ENCODE measurements at places on chromosomes 12 and 14.
A peak's percentile ranks its signal among the peaks of the same experiment; 100 is the strongest.

- no peak for DNase-seq
Observed at GRCh38 chr12:70197345-70197744, 45.9 kb upstream of the CNOT2 start.

- DNase-seq = no peak
Observed at GRCh38 chr14:98137131-98138025, 1134.6 kb downstream of the BCL11B start.

DNA sequence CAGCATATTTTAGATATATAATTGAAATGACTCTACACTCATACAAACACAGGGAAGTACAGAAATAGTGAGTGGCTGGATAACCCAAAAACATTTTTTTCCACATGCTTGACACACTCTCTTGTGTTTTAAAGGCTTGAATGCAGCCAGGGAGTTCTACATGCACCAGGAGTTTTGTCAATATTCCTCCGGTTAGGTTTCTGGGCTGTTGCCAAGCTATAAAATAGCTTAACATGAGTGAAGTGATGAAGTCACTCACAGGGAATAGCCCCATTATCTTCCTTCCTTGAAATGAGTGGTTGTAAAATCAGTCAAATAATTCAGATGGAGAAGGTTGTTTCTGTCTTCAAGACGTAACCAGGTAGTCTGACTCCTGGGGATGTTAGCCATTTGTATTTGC, 582.7 kb downstream of the SLC6A15 start:
- DNase-seq = no peak

DNA sequence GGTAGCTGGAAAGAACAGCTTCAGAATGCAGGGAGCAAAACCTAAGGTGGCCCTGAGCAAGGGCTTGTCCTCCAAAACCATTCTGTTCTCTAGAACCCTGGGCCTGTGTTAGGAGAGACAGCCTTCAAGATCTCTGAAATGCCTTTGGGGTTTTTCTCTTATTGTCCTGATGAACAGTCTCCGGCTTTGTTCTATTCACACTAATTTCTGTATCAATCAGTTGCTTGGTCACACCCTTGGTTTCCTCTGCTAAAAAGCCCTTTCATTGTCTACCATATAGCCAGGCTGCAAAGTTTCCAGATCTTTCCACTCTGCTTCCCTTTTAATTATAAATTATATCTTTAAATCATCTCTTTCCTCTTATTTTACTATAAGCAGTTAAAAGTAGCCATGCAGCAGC, 219.9 kb upstream of the ARID2 start:
- DNase-seq = no peak

DNA sequence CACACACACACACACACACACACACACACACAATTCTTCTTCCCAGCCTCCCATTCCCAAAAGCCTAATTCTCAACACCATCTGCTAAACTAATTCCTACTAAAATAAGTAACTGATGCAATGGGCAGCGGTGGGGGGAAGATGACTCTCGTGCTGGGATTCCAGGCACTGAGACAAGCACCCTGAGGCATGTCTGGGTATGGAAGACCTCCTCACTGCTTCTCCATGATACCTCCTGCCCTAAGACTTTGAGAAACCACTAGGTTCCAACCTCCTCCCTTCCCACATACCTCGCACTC, 789 bp upstream of the VWF start:
- DNase-seq = no peak

- DNase-seq = no peak
Observed at GRCh38 chr12:5246196-5246595, 185.7 kb upstream of the NTF3 start.

DNA sequence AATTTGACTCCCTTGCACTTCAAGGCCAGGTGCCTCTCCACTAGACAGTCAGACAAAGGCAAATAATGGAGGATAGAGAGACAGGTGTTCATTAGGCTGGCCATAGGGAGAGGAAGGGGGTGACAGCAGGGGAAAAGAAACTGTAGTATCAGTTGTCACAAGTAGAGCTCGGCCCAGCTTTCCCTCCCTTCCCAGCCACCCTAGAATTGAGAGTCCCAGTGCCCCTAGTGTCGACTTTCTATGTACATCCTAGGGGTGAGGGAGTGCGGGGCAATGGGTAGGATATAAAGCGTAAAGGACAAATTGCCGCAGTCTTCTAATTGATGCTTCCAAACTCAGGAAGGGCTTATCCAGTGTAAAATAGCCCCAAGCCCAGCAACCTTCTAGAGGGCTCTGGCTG, 39.0 kb downstream of the BAZ2A start:
- no peak for DNase-seq

- DNase-seq = no peak
Observed at GRCh38 chr12:131171029-131171428, 217.3 kb downstream of the ADGRD1 start.

DNA sequence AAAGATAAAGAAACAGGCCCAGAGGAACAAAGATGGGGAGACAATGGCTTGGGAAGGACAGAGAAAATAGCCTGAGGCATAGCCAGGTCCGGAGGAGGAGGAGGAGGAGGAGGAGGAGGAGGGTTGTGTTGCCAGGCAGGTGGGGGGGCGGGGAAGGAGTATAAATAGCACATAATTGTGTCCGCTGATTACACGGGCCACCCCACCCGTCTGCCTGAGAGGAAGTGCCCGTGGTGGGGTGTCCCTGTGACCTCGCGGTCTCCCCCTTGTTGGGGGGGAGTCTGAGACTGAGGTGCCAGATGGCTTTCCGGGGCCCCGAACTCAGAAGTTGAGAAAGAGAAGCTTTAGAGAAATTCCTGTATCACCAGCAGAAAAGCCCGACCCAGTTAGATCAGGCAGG, 1.9 kb upstream of the SP7 start:
- DNase-seq = no peak

- DNase-seq = peak; percentile 5
Observed at GRCh38 chr14:86221755-86222154, 691.8 kb downstream of the FLRT2 start.

DNA sequence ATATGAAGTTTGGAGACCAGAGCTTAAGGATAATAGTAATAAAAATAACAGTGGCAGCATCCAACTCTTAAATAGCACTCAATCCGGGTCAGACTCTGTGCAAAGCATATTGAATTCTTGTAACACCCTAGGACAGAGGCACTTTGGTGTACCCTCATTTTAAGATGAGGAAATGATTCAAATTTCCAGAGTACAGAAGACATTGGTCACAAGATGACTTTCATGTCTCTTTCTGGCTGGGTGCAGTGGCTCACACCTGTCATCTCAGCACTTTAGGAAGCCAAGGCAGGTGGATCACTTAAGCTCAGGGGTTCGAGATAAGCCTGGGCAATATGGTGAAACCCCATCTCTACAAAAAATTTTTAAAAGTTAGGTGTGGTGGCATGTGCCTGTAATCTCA, 235.8 kb downstream of the SLC15A4 start:
- no peak for DNase-seq

- no peak for DNase-seq
Observed at GRCh38 chr12:7376196-7376595, 67.8 kb downstream of the CD163L1 start.

GRCh38 chr12:57939291-57939690, 2.1 kb upstream of the ATP23 start:
- DNase-seq = no peak

DNA sequence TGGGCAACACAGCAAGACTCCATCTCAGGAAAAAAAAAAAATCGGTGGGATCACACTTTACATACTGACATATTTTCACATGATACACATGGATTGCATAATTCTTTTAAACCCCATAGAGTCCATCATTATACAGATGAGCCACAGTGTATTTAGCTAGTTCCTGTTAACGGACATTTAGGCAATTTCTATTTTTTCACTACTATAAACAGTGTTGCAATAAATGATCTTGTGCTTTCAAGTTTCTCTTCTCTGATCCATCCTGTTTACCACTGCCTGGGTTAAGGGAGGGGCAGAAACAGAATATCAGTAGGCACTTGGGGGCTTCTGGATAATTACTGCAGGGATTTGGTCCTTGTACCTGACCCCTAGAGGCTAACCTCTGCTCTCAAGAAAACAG, 43.4 kb upstream of the SPTLC2 start:
- no peak for DNase-seq

- peak; percentile 62 for DNase-seq
Observed at GRCh38 chr14:105199093-105199492, 18.0 kb upstream of the NUDT14 start.

DNA sequence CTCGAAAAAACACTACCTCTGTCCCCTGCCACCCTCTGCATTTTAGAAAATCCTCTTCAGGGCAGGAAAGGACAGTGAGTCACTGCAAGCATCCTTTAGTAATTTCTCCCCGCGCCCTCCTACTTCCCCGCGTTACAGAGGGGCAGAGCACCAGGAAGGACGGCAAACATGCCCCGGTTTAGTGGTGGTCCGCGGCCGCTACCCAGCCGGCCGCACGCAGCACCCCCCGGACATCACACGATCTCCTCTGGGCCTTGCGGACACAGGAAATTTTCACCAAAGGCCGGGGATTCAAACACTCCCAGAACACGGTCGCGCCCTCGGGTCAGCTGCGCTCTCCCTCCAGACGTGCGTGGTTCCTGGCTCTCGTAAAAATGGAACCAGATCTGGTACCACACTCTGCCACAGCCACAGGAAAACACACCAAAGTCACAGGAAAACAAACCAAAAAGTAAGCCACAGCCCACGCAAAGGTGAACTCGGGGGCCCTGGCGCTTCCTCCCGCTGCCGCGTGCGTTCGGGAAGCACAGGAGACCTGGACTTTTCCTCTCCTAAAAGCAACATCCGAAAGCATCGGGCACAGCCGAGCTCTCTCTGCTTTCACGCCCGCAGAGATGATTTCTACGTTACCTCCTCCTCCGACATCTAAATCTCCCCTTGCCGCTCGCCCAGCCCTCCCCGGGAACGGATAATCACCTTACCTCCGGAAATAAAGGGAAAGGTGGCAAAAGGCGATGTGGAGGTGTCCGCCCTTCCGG, 839 bp downstream of the SLC38A1 start:
- DNase-seq = peak; percentile 56

DNA sequence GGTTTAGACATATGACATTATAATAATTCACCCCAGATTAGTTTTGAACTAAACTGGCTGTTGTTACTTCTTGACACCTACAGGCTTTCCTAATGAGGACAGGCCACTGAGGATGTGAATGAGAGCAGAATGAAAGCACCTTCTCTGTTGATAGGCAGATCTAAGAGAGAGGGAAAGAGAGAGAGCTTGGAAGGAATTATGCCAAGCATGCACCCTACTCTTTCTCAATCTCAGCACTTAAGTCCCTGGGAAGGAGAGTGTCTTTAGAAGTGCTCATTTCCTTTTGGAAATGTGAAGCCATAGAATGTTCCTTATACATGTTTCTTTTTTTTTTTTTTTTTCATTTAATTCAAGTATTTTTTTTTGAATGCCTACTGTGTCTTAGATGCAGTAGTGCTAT, 49.0 kb downstream of the TBC1D15 start:
- DNase-seq = no peak

DNA sequence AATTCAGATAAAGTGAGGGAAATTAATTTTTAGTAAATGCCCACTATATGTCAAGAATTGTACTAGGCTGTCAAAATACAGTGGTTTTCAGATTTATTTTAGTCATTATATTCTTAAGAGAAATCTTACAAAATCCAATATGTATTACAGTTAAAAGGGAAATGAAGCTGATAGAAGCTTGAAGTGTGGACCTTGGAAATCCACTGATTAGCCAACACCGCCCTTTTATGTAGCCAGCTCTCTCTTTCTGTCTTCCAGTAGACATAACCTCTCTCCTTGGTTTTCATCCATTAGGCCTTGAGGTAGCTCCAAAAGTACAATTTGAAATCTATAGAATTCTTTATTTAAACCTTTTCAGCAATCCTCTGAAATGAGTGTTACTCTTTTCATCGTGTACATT, 63.2 kb downstream of the USP15 start:
- DNase-seq = no peak

DNA sequence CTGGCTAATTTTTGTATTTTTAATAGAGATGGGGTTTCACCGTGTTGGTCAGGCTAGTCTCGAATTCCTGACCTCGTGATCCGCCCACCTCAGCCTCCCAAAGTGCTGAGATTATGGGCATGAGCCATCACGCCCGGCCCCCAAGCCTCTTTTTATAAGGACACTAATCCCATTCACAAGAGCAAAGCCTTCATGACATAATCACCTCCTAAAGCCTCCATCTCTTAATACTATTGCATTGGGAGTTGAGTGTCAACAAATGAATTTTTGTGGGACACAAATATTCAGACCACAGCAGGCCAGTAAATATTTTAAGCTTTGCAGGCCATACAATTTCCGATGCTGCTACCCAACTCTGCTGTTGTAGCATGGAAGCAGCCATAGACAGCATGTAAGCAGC, 10.9 kb downstream of the RNF212B start:
- DNase-seq = no peak

DNA sequence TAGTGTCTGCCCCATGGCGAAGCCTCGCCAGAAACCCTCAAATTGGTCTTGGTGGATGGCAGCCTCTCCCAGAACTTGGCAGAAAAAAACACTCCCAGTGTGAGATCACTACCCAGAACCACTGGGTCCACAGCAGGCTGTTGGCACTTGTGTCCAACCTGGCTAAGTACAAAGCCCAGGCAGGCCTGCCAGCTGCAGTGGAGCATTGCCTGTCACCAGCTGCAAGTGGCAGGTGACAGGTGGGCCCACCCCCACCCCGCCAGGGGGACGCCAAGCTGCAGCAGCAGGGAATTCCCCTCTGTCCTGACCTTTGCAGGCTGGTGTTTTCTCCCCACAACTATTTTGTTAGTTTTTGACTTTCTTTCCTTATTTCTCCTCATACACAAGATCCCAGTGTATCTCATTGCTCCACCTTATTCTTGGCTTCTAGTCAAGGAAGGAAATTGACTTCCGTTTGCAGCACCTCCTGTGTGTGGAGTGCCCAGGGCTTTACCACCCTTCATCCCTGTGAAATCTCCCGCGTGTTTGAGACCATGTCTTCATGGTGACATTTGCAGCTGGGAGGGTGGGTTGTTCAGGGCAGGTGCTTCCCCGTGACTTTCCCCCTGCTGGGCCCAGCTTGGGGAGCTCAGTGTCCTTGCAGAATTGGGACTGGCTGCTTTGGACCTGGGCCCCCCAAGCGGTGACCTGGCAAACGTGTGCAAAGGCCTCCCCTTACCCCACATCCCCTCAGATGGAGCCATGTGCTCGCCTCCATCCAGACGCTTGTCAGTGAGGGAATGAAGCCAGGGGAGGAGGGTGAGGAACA, 73.8 kb upstream of the RIN3 start:
- DNase-seq = no peak

DNA sequence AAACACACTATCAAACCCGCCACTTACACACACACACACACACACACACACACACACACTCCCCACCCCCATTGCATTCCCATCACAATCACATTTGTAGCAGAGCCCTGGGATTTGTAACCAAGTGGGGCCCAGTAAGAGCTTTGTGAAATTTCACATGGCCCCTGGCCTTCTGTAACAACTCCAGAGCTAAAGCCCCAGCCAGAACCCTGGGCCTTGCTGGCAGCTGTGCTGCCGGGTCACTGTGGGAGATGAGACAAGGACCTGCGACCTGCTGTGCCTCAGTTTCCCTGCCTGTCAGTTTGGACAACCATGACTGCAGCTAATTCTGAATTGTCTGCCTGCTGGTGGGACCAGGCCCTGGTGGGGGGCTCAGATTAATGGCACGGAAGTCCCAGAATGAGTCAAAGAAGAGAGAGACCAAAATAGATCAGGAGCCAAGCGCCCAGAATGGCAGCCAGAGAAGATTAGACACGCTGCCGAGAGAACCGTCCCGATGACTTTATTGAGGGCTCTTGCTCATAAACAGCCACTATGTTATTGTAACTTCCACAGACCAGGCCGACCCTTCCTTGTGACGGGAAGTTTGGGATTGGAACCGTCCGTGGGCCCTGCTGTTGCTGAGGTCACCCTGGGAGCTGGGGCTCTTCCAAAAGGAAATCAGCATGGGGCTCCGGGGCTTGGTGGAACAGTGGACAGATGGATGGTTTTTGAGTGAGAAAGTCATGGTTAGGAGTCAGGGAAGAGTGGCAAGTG, 123.1 kb downstream of the ZFP36L1 start:
- DNase-seq = no peak
